ENCODE measurements at places on chromosomes 13 and 19.
A peak's percentile ranks its signal among the peaks of the same experiment; 100 is the strongest.

DNA sequence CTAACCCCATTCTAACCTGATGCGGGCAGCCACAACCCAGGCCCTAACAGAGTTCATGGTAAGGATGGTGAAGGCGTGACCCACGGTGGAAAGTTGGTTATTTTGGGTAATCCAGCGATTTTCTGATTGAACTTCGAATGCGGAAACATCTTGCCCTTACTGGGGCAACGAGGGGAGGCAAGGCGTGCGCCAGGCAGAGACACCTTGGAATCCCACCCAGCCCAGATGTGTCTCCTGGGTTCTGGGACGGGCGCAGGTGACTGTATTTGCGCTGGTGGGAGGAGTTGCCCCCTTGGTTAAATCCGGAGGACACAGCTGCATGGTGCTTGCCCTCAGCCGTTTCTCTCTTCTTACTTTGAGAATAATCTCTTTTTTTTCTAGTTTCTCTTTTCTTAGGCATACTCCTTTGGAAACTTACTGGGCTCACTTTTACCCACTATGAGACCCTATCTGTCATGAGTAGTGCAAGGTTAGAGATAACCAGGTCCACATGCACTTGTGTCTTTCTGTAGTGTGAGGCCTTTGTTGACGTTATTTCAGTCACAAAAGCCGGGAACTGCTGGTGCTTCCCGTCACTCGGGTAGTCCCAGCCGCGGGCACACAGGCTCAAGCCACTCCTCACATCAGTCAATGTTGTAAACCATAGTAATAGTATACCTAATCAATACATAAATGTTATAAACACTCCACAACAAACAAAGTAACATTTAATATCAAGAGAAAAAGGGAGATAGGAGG, 81.5 kb downstream of the ATP11A start:
- no peak for DNase-seq

- DNase-seq: peak; percentile 60
Measured at GRCh38 chr13:77918391-77919245, at the start of gene EDNRB. EDNRB (minus strand) TSS chr13:77918831; CDS start chr13:77918573, 258 bp downstream.

DNA sequence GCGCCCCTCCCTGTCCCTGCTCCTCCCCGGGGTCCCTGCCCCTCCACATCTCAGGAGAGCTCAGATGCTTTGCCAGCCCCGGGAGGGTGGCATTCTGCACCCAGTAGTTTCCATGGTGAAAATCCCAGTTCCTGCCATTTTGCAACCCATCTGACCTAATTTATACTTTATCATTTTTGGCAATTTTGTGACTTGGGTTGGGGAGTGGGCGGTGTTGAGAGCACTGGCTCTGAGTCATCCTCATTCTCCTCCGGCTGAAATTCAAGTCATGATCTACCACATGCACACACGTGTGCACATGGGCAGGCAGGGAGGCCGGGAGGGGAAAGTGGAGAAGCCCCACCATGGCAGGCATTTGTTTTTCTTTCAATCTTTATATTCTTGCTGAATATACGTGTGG, 208.6 kb downstream of the URI1 start:
- DNase-seq: no peak

DNA sequence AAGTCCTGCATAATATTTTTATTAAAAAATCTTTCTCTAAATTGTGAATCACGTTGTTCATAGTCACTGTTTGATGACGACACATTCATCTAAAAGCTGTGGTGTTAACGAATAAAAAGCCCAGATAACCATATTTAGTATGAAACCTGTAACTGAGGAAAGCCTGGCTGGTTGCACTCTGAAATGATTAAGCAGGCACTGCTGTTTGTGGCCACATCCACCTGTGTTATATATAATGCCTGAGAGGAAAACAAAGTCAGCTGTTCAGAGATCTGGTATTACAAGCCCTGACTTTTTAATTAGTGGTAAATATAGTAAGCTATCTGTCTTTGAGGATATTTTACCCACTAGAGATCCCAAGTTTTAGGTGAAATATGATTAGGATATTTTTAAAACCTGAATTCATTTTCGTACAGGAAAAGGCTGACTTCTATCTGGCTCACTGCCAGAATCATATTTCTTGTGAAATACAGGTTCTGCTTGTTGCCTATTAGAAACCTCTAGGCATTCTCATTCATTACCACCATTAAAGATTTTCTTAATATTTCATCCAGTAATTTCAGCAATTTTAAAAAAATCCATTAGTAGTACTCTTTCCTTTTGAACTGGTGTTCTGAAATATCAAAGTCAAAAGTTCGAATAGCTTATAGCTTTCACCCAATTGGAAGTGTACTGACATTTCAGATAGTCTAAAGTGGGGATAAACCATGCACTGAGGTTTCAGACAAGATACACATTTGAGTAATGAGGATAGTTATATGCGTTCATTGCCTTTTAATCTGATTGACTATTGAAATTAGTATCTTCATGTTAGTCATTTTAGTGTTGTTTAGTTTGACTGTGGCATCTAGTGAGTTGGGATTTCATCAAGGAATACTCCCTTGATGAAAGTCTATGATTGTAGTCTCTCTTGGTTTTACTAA, 79.7 kb downstream of the LMO7 start:
- no peak for DNase-seq

DNA sequence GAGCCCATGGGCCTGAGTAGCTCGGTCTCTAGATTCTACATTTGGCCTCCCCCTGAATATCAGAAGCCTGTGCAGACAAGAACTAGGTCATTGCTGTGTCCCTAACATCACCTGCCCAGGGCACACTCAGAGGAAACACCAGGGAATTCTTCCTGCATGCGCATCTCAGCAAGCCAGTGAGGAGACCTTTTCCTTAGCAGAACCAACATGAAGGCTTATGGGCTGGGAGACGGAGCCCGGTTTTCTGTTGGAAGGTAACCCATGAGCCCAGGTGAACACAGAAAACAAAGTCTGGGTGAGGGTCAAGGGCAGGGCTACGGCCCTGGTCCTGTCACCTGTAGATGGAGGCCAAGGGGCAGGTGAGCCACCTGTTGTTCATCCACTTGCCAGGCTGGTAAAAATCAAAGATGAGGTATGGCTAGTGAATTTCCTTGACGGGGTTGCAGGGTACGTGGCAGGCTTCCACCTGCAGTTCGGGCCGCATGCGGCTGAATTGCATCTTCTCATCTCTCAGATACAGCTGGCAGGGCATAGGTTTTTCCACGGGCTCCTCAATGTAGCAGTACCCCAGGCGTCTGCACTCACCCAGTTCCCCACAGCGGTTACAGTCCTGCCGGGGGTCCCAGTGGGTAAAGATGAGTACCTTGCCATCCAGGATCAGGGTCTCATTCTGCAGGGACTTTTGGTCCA, 3.6 kb upstream of the FAM187B start:
- DNase-seq: no peak

- no peak for DNase-seq
Measured at GRCh38 chr19:16161840-16162239, 11.5 kb downstream of the CIB3 start.

DNA sequence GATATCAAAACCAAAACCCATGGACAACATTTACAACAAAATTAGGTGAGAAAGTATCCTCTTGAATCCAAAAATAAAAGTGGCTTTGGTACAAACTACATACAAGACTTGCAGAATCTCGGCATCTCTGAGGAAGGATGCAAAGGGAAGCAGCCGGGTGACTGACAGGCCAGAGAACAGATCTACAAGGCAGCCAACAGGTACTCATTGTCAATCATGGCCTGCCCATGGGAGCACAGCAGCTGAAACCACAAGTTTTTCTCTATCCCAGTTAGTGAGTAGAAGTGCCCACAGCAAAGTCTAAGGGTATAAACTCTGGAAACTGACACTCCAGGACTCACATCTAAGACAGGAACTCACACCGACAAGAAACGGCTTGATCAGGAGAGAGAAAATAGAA, 74.5 kb downstream of the TBC1D4 start:
- DNase-seq: no peak

GRCh38 chr13:20192836-20193161, at the start of gene GJB2:
GJB2 (minus strand) TSS chr13:20192938; CDS start chr13:20189581, 3,357 bp downstream.
- no peak for DNase-seq
